NCI-H1436 (cell line): ENCODE measurements at places on chromosomes 2 and 18.

DNA sequence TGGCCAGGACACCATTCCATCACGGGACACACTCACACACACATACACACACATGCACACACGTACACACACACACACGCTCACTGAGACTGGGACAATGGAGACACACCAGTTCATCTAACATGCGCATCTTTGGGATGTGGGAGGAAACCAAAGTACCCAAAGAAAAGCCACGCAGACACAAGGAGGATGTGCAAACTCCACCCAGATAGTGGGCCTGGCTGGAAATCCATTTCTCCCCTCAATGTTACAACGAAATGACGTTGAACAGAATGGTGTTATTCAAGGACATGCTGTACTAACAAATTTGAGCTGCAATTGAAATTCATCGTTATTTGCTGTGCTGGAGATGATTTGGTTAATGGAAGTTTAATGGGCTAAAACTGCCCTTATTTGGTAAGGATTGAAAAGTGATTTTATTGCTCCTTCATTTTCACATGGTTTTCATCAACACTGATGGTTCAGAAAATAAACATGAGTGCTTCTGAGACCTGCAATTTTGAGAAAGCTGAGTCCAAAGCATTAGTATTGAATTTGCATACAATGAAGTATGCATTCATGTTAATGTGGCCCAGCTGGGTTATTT, 110.0 kb downstream of the KCNE4 start:
- DNase-seq: no peak

- DNase-seq: peak; percentile 68
These were observed 160.0 kb upstream of the ZEB2 start for GRCh38 chr2:144679942-144680341.

GRCh38 chr18:58584200-58585127, 44.4 kb downstream of the ALPK2 start:
- no peak for DNase-seq

GRCh38 chr2:637804-638203, 39.4 kb downstream of the TMEM18 start:
- DNase-seq: no peak
